ENCODE measurements at places on chromosomes 1 and 21. TPM values are rescaled to one million over a fixed set of nuclear protein-coding genes. Genes with fewer than 3 reads are reported as not detected.

The SFN gene
- total RNA-seq: 0.50 TPM

GRCh38 chr1:85612704-85613361, 32.3 kb downstream of the CCN1 start:
- no peak for DNase-seq

The CFAP107 gene
- not detected for total RNA-seq

The USH2A gene
- not detected for total RNA-seq

The RNF186 gene
- total RNA-seq: not detected

DNA sequence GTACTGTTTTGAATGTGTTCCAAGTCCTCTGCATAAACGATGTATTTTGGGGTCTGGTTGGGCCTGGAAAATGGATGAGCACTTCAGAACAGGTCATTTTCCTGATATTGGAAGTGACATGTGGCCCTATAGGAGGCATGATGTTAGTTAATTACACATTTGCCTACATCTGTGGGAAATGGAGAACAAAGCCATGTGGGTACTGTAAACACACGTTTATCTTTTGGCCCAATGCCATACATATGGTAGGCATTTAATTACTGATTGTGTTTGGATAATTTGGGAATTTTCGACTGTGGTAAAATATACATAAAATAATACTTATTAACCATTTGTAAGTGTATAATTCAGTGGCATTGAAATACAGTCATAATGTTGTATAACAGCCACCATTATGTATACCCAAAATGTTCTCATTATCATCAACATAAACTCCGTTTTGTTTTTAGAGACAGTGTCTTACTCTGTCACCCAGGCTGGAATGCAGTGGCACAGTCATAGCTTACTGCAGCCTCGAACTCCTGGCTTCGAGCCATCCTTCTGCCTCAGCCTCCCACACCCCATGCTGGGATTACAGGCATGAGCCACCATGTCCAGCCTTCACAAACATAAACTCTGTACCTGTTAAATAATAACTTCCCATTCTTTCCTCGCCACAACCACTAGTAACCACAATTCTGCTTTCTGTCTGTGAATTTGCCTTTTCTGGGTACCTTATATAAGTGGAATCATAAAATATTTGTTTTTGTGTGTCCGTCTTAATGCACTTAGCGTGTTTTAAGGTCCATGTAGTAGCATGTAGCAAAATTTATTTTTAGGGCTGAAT, 11.9 kb upstream of the RNPEP start:
- DNase-seq: no peak

DNA sequence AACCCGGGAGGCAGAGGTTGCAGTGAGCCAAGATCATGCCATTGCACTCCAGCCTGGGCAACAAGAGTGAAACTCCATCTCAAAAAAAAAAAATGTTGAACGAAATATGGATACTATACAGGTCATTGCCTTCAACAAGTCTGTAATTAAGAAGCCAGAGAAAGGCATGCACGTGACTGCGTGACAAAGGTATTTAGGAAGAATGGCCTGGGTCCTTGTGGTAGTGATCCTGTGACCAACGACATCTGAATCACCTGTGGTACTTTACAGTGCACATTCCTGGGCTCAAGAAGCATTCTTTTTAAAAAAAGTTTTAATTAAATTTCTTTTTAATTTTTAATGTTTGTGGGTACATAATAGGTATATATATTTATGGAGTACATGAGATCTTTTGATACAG, 115.0 kb downstream of the GREM2 start:
- DNase-seq: no peak

The LCE1D gene
- not detected for total RNA-seq

The LRRC53 gene
- total RNA-seq: not detected

The CHODL gene
- total RNA-seq: 0.26 TPM

DNA sequence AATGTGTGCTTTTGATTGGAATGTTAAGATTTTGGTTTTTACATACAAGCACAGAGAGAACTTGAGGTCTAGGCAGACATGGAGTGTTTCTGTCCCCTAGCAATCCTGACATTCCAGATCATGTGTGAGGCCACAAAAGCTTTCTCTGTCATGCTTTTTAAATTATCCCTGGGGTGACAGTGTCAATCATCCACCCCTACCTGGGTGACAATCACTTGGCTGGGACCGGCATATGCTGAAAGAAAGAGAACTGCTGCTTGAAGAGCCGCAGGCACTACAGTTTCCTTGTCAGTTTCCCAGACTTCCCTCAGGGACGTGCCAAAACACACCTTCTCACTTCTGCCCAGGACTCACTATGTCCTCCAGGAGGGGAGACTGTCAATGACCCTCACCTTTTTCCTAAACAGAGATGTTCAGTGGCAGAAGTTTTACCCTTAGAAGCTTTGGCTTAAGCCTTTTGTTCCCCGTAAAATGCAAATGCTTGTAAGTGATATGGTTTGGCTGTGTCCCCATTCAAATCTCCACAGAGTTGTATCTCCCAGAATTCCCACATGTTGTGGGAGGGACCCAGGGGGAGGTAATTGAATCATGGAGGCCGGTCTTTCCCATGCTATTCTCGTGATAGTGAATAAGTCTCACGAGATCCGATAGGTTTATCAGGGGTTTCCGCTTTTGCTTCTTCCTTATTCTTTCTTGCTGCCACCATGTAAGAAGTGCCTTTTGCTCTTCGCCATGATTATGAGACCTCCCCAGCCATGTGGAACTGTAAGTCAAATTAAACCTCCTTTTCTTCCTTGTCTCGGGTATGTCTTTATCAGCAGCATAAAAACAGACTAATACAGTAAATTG, 217.4 kb downstream of the FGGY start:
- DNase-seq: no peak
